ENCODE measurements at places on chromosomes 2 and 18. TPM values are rescaled to one million over a fixed set of nuclear protein-coding genes. Genes with fewer than 3 reads are reported as not detected.

TCF23 gene
- not detected for total RNA-seq

CCDC121 gene
- 0.30 TPM for total RNA-seq

EVX2 gene
- total RNA-seq, result not detected

CD28 gene
- total RNA-seq, result 167 TPM

CRYBA2 gene
- not detected for total RNA-seq

TPGS2 gene
- 71.5 TPM for total RNA-seq

DUSP19 gene
- total RNA-seq, result 6.0 TPM

ASXL3 gene
- not detected for total RNA-seq

PAX3 gene
- total RNA-seq, result not detected

KCNIP3 gene
- not detected for total RNA-seq

TMEM17 gene
- total RNA-seq, result 0.21 TPM

TNFRSF11A gene
- 3.1 TPM for total RNA-seq

DSEL gene
- total RNA-seq, result 0.10 TPM

SNTG2 gene
- 0.57 TPM for total RNA-seq

CNTNAP5 gene
- not detected for total RNA-seq

MYCN gene
- total RNA-seq, result not detected

GRB14 gene
- total RNA-seq, result not detected

MBD2 gene
- total RNA-seq, result 102 TPM

Data from activated naive CD4-positive, alpha-beta T cell treated with anti-CD3 and anti-CD28 coated beads for 36 hours (primary cell).